ENCODE measurements at places on chromosomes 2 and 18. TPM values are rescaled to one million over a fixed set of nuclear protein-coding genes. Genes with fewer than 3 reads are reported as not detected.

Gene CHRNG
- total RNA-seq: not detected

Gene LRRTM4
- total RNA-seq: 0.33 TPM

DNA sequence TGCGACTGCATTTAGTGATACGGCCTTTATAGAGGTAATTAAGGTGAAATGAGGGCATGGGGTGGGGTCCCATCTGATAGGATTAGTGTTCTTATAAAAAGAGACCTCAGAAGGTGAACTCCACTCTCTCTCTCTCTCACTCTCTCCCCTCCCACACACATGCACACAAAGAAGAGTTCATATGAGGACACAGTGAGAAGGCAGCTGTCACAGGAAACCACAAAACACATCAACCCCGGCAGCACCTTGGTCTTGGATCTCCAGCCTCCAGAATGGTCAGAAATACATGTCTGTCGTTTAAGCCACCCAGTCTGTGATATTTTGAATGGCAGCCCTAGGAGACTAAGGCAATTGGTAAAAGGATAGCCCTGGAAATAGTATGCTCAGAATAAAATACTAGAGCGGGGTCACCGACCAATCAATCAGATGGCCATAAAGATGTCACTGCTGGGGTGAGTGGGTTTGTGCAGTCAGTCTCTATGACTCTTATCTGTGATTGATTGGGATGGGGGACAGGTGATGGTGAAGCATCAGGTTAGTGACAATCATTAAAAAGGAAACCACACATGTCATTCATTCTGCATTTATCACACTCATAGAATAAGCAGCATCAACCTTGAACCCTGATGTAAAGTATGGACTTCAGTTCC lies 118.9 kb upstream of the POU3F3 start:
- no peak for DNase-seq

Gene TMEFF2
- not detected for total RNA-seq

GRCh38 chr2:238856713-238857567 lies 9.1 kb downstream of the TWIST2 start:
- no peak for DNase-seq

- no peak for DNase-seq
Observed at GRCh38 chr2:1476617-1477195, 63.4 kb downstream of the TPO start.

DNA sequence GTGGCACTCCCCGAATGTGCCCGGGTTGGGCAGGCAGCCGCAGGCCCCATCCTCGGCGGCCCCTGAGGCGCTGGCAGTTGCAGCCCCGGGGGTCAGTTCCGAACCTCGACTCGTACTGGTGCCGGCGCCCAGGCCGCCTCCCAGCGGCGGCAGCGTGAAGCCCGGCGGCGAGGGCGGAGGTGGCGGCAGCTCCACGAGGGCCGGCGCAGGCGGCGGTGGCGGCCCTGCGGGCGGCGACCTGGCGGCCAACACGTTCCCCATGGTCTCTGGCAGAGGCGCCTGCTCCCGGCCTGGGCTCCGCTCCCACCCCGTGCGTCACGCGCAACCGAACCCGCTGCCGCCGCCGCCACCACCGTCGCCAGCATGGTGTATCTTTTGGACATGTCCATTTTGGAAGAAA lies 196.3 kb downstream of the CCDC74A start:
- DNase-seq: no peak

Gene IL37
- not detected for total RNA-seq

Gene HTR2B
- total RNA-seq: not detected

Gene LDLRAD4
- 8.6 TPM for total RNA-seq

- no peak for DNase-seq
Observed at GRCh38 chr2:129857200-129857599, 122.3 kb upstream of the RAB6C start.

- no peak for DNase-seq
Observed at GRCh38 chr18:25243754-25244153, 108.2 kb downstream of the ZNF521 start.

- no peak for DNase-seq
Observed at GRCh38 chr2:113113807-113114206, 13.6 kb upstream of the IL1RN start.

GRCh38 chr2:59312029-59312428 lies 1070.9 kb upstream of the FANCL start:
- no peak for DNase-seq

Gene IL36G
- not detected for total RNA-seq

Gene ITGAV
- 48.0 TPM for total RNA-seq

DNA sequence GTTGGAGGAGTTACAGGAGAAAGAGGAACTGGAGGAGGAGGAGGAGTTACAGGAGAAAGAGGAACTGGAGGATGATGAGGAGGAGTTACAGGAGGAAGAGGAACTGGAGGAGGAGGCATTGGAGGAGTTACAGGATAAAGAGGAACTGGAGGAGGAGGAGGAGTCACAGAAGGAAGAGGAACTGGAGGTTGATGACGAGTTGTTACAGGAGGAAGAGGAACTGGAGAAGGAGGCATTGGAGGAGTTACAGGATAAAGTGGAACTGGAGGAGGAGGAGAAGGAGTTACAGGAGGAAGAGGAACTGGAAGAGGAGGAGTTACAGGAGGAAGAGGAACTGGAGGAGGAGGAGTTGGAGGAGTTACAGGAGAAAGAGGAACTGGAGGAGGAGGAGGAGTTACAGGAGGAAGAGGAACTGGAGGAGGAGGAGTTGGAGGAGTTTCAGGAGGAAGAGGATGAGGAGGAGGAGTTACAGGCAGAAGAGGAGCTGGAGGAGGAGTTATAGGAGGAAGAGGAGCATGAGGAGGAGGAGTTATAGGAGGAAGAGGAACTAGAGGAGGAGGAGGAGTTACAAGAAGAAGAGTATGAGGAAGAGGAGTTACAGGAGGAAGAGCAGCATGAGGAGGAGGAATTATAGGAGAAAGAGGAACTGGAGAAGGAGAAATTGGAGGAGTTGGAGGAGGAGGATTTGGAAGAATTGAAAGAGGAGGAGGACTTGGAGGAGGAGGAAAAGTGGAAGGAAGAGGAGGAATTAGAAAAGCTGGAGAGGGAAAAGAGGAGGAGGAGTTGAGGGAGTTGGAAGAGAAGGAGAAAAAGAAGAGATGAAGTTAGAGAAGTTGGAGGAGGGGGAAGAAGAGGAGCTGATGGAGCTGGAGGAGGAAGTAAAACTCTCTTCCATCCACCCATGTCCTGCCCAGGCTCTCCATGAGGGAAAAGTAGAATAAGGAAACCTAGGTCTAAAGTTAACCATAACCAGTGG lies 37.2 kb downstream of the CLASP1 start:
- DNase-seq: no peak

Gene UGT1A5
- total RNA-seq: not detected

Gene HDHD2
- 22.8 TPM for total RNA-seq

DNA sequence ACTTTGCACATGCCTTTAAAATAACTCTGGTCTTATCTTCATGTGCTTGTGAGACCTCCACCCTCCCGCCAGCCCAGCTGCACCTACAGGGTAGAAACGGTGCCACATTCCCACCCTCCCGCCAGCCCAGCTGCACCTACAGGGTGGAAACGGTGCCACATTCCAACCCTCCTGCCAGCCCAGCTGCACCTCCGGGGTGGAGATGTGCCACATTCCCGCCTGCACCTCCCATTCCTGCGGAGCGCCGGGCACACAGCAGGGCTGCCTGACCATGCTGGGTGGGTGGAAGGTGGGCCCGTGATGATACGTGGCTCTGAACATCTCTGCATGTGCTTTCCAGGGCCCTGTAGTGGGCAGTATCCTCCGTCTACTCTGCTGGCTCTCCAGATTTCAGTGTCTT lies 243.7 kb upstream of the PXDN start:
- peak; percentile 79 for DNase-seq

Gene GRB14
- total RNA-seq: 22.7 TPM

Gene TUBA4A
- 17.8 TPM for total RNA-seq

DNA sequence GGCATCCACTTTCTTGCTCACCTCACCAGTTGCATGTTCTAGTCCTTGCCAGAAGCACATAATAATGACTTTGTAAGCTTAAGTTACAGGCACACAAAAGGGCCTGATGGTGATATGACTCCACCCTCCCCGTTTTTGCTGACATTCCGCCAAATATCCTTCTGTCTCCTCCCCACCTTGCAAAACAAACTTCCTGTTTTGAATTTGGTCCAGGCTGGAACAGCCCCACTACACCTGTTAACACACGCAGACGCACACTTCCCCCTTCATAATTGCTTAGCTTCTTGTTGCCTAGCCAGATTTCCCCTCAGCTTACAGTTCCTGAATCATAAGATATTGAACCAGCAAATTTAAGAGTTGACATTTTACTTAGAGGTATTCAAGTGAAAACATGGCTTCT lies at the start of gene MGAT5:
Gene MGAT5, plus strand, starts transcription at position 269 of the 400 bp plus-strand sequence. CDS start 332 bp downstream, outside the sequence.
- peak; percentile 87 for DNase-seq

DNA sequence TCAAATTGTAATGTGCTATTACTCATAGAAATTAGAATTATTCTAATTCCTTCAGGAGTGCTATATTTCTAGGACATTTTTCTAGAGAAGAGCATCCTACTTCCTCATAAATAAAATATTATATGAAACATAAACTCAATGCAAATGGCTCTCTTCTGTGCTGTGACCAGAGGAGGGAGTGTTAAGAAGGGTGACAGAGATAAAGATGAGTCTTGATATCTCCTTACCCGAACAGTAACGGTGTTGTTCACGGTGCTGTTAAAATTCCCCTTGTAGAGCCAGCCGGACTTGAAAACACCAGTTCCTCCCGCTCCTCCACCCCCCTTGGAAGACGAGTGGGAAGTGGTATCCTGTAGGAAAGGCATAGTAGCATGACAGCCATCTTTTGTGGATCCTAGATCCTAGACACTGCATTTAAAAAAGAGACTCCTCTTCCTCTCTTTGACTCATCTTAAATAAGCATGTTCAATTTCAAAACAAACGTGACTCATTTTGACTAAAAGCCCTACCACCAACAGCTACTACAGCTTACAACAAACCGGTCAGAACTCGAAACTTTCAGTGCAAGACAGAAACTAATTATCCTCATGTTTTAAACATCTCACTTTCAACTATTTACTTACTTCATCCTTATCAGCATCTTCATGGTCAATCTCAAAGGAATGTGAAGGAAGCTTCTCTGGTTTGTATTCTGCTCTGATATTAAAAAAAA lies 156.3 kb downstream of the DOCK10 start:
- DNase-seq: no peak

DNA sequence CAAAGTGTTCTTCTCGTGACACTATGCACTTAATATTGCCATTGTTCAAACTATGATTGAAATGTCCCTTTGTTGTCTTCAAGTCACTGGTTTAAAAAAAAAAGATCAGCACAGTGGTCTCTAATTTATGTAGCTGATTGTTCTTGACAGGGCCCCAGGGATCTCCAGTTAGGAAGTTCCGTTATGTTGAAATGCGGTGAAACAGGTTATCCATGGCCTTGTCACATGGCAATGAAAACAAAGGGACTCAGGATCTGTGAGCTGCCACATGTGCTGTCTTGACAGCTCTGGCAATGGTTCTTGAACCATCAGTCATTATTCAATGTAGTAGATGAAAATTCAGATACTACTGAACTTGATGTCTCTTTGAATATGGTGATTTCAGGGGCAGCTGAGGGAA lies 147.4 kb downstream of the SETBP1 start:
- DNase-seq: peak; percentile 35

Gene TMEM17
- 3.3 TPM for total RNA-seq

Gene GULP1
- total RNA-seq: 50.3 TPM

GRCh38 chr2:14524041-14524802 lies 108.3 kb upstream of the LRATD1 start:
- DNase-seq: no peak

DNA sequence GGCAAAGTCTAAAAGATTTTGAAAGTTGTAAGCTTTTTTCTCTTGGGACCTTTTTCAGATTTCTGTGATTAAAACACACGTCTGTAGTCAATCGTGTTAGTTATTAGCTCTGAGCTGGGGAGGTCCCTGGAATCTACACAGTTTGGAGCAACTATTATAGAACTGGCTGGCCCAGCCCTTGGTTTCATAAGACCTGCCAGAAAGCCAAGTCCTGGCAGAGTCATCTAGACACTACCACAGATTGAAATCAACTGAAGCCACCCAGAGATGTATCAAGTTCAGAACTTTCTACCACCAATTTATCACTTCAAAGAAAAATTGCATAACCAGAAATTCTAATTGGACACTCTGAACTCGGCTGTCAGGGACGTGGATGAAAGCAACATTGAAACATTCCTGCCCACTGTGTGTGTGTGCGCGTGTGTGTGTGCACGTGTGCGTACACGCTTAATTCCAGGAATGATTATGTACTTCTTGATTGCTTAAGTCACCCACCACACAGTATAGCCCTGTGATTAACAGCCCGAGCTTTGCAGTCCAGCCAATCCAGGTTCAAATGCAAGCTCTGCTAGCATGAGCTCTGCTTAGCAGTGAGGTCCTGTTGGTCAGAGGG lies 126.3 kb downstream of the TPGS2 start:
- no peak for DNase-seq

DNA sequence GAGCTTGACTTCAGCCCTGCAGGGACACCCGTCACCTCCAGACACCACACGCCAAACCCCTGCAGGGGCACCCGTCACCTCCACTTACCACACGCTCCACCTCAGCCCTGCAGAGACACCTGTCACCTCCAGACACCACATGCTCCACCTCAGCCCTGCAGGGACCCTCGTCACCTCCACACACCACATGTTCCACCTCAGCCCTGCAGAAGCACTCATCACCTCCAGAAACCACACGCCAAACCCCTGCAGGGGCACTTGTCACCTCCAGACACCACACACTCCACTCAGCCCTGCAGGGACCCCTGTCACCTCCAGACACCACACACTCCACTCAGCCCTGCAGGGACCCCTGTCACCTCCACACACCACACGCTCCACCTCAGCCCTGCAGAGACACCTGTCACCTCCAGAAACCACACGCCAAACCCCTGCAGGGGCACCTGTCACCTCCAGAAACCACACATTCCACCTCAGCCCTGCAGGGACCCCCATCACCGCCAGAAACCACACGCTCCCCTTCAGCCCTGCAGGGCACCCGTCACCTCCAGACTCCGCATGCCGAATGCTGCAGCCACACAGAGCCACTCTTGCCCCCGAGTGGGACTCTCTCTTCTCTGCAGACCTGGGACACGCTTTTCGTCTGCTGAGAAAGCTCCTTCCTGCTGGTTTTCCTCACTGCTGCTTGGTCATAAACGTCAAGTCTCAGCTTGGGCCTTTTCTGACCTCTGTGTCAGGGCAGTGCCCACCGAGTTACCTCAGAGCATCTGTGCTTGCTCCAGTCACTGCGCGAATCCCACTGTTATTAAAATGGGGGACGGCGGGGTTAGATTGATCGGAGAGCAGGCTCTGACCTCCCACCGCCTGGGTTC lies 77.5 kb upstream of the SALL3 start:
- DNase-seq: no peak

Data from body of pancreas (tissue), 4 donors.